Stimulated activated CD4-positive, alpha-beta T cell treated with anti-CD3 and anti-CD28 coated beads, Interleukin-4, amount 100 ng/mL, for 24 hours (primary cell): ENCODE measurements at places on chromosomes 16 and 17.
A peak's percentile ranks its signal among the peaks of the same experiment; 100 is the strongest.

- no peak for DNase-seq
Observed at GRCh38 chr16:24863582-24864437, 18.0 kb downstream of the SLC5A11 start.

- peak; percentile 53 for DNase-seq
Observed at GRCh38 chr17:9021158-9021991, at the start of gene NTN1. Gene NTN1 (plus strand): TSS chr17:9021510. CDS start chr17:9022374, 864 bp downstream.

- DNase-seq = no peak
Observed at GRCh38 chr16:56145369-56145768, 45.9 kb upstream of the GNAO1 start.

GRCh38 chr17:30332057-30332542 is 1.8 kb downstream of the TMIGD1 start:
- peak; percentile 67 for DNase-seq

- DNase-seq = no peak
Observed at GRCh38 chr17:82840431-82840831, 609 bp upstream of the ZNF750 start.

DNA sequence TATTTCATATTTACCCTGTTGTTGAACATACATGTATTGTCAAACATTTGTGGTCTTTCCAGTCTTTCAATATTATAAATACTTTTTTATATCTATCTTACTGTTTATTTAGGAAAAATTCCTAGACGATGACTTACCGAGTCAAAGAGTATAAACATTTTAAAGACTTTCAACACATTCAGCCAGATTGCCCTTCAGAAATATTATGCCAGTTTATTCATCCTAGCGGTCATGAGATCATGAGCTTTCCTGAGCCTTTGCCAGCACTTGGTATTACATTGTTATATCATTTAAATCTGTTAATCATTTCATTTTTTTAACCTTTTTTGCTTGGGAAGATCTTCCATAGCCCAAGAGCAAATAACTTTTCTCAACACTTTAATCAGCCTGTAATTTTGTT is 197.4 kb downstream of the SPECC1 start:
- no peak for DNase-seq

DNA sequence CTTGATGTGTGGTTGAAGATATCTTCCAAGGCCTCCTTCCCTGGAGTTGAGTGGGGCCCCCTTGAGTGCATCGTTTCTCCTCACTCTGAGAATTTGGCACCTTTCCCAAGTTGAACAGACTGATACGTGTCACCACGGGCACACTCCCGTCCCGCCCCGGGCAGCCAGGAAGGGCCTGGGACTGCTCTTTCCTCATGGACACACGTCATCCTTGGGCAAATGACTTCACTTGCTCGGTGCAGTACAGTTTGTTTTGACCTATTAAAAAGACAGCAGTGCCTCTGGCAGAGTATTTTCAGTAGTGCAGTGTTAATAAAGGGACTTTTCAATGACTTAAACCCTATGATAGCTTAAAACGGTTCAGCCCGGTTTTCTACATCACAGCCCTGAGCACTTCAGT is 59.9 kb downstream of the SEC14L1 start:
- no peak for DNase-seq

- no peak for DNase-seq
Observed at GRCh38 chr16:11162586-11163268, 93.3 kb downstream of the SOCS1 start.

DNA sequence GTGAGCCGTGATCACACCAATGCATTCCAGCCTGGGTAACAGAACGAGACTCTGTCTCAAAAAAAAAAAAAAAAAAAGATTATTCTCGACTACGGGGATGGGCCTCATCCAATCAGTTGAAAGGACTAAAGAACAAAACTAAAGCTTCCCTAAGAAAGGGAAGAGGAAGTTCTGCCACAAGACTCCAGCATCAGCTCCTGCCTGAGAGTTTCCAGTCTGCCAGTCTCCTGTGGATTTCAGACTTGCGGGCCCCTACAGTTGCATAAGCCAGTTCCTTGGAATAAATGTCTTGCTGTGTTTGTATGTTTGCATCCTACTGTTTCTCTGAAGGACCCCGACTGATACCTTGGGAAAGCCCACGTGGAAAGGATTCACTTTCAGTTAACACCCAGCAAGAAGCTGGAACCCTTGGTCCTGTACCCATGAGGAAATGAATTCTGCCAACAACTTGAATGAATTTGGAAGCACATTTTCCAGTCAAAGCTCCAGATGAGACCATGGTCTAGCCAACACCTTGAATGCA is 26.3 kb upstream of the FZD2 start:
- no peak for DNase-seq

GRCh38 chr17:59433586-59433985 is 102.1 kb downstream of the YPEL2 start:
- DNase-seq = no peak

DNA sequence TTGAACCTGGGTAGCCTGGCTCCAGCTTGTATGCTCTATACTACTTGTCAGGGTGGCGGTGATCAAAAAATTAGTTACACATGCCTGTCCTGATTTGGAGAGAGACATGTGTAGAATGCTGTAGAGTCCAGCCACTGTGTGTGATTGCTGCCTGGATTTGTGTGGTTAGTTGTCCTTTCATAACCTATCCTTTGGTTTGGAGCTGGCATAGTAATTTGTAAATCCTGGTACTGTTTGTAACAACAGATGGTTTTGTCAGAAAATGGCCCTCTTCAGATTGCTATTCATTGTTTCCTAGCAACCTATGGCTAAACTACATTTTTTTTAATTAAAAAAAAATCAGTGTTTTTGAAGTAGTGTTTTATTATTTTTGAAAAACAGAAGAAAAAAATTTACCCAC is 30.5 kb downstream of the ETV4 start:
- no peak for DNase-seq

- no peak for DNase-seq
Observed at GRCh38 chr16:74922150-74923138, 62.5 kb downstream of the WDR59 start.

DNA sequence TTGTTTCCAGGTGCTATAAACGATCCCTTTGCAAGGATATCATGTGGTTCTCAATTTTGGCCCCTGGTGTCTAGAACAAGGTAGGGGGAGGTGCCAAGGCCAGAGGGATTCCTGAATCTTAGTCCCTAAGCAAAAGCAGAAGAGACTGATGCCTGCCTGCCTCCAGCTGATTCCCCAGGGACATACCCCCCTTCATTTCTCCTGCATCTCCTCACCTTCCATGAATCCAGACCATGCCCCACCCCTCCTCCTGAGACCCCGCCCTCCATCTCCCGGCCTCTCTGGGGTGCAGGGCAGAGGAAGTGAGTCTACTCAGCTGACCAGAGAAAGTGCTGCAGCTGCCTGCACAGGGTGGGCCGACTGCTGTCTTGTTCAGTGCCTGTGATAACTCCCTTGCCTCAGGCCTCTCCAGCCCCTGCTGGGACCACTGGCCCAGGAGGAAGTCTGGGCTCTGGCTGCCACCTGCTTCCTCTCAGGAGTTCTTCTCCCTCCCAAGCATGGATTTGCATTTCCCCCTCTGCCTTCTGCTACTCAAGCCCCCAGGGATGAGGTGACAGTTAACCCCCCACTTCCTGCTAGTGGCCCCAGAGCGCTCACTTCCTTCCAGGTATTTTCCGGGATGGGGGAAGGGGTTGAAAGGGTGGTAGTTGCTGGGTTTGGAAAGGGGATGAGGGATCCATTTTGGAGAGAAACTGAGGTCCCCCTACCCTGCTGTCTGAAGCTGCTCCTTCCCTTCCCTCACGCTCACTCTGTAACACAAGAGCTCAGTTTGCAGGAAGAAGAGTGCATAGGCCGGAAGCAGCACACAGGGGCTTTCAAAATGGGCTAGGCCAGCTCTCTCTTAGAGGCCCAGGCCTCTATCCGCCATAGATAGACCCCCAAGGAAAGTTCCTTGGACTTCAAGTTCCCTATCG is 10.5 kb upstream of the TSPOAP1 start:
- peak; percentile 72 for DNase-seq

GRCh38 chr16:67653128-67653788 is 6.8 kb downstream of the ACD start:
- DNase-seq = no peak

DNA sequence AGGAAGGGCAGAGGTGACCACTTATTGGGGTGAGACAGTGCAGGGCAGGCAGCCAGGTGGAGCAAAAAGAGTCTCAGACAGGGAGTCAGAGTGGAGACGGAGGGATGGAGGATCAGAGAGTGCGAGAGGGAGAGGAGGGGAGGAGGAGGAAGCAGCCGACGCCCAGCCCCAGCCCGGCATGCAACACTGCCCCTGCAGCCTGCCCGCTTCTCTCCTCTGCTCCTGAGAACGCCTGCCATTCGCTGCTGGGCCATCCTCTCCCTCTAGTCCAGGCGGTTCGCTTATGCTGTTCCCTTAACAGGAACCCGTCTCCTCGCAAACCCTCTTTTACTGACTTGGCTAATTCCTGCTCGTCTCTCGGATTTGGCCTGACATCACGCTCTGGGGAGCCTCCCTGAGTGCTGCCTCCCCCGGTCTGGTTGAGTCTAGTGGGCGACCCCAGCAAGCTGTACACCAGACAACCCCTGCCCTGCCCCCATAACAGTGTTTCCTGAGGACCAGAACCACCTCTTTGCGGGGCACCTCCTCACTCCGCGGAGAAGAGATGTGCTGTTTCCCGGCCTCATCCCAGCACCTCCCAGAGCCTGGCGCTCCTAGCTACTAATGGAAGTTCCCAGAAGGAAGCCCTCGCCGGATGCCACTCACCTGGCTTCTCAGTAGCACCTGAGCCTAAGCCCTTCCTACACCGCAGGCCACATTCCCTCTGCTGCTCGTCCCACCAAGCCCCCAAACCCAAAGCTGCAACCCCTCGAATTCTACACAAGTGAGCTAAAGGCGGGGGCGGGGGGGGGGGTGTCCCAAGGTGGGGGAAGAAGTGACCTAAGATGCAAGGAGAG is 61.2 kb upstream of the CCL1 start:
- no peak for DNase-seq

DNA sequence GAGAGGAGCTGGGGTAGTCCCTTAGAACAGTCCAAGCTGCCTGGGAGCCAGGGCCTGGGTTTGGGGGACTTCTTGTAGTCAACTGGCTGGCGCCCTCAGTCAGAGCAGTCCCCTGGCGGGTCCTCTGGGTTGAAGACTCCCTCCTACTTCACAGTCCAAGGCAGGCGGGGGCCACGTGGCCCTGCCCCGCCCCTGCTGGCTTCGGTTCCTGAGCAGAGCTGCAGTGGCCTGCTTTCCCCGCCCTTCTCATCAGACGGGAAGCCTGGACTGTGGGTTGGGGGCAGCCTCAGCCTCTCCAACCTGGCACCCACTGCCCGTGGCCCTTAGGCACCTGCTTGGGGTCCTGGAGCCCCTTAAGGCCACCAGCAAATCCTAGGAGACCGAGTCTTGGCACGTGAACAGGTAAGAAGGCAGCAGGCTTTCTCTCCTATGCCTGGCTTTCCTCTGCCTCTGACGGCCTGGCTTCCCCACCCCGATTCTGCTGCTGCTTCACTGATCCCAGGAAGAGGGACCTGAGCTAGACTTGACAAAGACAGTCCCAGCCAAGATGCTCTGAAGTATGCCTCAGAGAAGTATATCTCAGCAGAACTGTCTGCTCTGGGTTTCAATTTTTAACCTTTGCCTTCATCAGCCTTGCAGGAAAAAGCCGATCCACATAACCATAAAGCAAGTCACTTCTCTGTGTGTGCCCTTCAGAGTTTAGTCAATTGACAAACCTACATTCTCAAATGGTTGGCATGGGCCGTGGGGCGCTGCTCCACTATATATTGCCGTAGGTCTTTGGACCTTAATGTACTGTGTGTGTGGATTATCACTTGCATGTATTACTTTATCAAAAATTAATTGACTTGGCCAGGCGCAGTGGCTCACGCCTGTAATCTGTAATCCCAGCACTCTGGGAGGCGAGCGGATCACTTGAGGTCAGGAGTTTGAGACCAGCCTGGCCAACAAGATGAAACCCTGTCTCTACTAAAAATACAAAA is 56.3 kb downstream of the SF3B3 start:
- no peak for DNase-seq

DNA sequence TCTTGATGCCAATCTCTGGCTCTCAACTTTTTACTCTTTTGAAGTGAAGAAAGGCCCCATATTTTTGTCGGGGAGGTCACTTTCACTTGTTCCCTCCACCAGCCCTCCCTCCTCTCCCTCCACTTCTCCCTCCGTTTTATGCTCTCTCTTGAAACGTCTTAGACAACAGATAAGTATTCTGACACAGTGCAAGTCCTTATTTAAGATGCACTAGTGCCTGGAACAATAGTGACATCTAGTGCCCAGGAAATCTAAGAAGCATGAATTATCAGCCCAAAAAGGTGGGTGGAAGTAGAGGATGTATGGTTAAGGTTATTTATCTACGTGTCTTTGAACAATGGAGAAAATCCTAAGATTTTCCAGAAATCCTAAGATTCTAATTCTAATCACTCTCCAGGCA is 17.9 kb downstream of the PSME3IP1 start:
- peak; percentile 21 for DNase-seq

DNA sequence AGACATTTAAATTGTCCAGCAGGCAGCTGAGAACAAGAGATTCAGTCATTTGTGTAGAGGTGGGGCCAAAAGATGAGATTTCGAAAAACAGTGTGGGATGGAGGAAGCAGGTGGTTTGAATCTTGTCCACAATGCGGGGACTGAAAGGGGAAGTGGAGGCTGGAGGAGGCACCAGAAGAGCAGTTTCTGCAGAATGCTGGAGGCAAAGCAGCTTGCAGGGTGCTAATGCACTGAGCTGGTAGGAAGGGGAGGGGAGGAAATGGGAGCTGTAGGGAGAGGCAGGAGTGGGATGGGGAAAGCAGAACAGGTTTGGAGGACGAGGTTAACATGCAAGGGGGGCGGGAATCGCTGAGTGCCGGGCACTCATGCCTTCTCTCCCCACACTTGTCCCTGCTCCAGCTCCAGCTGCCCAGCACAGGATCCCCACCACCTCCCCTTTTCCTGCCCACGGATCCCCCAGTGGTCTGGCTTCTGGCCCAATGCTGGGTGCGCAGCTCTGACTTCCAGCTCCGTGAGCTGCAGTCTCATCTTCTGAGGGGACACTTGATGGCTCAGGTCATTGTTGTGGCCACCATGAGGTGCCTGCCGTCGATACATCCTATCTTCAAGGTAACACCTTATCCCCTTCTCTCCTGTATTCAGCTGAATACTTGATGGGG is 9.4 kb downstream of the C17orf100 start:
- DNase-seq = no peak

GRCh38 chr17:55478971-55479370 is 32.3 kb downstream of the SMIM36 start:
- DNase-seq = no peak

- DNase-seq = peak; percentile 67
Observed at GRCh38 chr16:1003391-1004347, 22.1 kb downstream of the SOX8 start.

- DNase-seq = no peak
Observed at GRCh38 chr16:70778901-70779309, 22.1 kb downstream of the VAC14 start.

DNA sequence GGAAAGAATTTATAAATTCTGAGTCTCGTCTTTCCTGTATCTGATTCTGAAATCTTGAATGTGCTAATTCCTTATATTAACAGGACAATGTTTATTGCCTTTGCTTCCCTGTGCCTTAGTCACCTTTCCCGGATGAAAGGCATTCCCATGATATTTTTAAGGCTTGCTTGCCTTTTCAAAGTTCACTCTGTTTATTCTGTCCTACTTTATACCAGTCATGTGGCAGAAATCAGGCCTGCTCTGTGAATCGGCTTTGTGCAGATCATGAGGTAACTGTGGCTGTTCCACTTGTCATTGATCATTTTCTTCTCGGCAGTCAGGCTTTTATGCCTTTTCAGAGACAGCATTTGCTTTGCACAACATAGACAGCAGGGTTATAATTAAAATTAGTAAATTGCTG is 28.8 kb upstream of the ABCC11 start:
- no peak for DNase-seq

GRCh38 chr16:27947696-27948095 is 115.8 kb downstream of the GSG1L start:
- DNase-seq = no peak

- no peak for DNase-seq
Observed at GRCh38 chr17:58092101-58092796, 9.0 kb downstream of the DYNLL2 start.
